ENCODE measurements at places on chromosomes 2 and 18.

- no peak for DNase-seq
Observed at GRCh38 chr2:12931186-12931844, 214.6 kb downstream of the TRIB2 start.

- no peak for DNase-seq
Observed at GRCh38 chr2:136016836-136017235, 31.4 kb upstream of the DARS1 start.

DNA sequence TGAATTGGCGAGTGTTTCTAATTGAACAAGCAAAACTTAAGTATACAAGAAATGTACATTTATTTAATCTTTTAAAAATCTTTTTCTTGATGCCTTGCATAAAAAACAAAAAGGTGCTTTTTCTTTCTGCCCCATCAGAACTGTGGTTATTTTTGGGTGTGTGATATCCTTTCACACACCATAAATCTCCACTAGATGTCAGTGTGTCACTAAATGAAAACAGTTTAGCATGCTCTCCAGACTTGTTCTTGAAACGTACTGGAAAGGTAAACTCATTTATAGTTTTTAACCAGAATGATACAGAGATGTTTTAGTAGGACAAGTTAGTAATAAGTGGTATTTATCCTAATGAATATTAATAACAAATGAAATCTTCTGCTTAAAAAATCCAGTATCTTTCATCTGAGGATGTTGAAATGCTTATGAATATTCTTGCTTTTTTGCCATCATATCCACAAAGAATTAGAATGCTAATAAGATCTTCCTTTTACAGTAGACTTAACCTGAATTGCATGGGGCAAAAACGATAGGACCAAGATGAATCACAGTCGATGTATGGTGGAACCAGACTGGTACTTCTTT lies 96.8 kb downstream of the UBE2E3 start:
- DNase-seq, result no peak

GRCh38 chr18:74892066-74892627 lies 294.5 kb downstream of the ZNF407 start:
- no peak for DNase-seq

DNA sequence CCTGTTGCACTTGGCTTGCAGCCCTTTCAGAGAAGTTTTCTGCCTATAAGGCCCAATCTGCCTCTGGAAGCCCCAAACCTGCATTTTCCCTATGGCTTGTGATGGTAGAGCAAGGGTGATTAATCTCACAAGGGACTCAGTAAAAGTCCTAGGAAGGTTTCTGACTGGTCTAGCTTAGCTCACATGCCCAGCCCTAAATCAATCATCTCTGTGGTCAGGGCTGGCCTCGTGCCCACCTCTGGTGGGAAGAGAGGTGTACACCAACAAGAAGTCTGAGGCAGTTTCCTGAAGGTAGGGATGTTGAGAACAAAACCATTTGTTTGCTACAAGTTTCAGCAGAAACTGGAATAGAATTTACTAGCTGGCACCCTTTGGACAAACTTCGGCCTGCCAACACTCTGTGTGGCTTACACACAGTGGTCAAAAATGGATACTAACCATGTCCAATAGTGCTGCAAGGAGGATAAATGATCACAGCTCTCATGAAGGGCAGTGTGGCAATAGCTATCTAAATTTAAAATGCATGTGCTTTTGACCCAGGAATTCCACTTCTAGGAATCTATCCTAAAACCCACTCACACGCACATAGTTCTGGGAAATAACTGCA lies 96.4 kb downstream of the EN1 start:
- DNase-seq, result no peak

DNA sequence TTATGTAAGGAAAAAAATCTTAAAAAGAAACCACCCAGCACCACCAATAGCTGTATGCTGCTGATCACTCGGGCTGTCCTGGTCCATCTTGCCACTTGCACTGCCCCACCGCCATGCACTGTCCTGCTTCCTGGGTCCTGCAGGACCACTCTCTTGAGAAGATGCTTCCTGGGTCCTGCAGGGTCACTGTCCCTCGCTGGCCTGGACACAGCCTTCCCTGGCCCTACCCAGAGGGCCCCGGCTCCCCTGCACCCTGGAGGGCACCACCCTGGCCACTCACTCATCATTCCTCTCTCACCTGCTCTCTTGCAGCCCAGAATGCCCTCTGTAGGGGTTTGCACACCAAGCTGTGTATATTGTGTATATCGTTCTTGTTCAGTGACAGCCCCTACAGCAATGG lies 2.4 kb upstream of the OTOS start:
- no peak for DNase-seq
